Astrocyte (in vitro differentiated cells and primary cell): ENCODE measurements at places on chromosomes 11 and 22. TPM values are rescaled to one million over a fixed set of nuclear protein-coding genes. Genes with fewer than 3 reads are reported as not detected.
A peak's percentile ranks its signal among the peaks of the same experiment; 100 is the strongest.

- peak; percentile 71 for DNase-seq
Observed at GRCh38 chr11:108121274-108122155, at the start of gene ACAT1. TSS of gene ACAT1 (plus strand) at chr11:108121567. CDS start at chr11:108121607, 40 bp downstream.

DNA sequence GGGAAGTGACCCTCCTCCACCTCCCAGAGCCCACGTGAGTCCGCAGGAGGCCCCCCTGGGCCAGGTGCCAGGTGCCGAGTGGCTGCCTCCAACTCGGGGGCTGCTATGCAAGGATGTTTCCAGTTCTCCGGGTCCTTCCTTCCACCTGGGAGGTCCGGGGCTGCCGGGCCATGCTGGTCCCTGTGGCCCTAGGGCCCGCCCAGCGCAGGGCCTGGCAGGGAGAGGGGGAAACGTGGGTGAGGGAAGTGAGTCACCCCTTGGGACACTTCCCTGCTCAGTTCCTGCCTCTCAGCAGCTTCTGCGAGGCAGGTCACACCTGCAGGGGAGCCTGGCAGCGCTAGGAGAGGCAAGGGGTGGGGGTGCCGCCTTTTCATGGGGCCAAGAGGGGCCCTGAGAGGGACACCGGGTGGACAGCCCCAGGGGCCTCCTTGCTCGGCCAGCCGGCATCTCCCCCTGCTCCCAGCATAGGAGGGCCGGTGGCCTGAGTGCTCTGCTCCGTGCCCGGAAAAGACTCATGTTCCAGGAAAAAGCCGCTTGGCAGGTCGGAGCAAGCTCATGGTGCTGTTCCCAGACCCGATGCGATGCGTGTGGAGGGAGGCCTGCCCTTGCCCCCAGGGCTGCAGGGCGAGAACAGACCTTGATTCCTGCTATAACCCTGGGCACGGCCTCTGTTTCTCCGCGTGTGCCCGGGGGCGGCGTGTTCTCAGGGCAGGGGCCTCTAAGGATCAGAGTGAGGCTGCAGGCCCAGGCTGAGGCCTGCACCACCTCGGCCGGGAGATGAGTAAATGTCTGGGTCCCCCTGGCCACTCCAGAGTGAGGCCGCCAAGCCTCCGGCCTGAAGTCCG, 30.3 kb upstream of the WNT7B start:
- DNase-seq: peak; percentile 81

Gene BBOX1
- 0.39 and 0.62 TPM in 2 replicates for total RNA-seq

DNA sequence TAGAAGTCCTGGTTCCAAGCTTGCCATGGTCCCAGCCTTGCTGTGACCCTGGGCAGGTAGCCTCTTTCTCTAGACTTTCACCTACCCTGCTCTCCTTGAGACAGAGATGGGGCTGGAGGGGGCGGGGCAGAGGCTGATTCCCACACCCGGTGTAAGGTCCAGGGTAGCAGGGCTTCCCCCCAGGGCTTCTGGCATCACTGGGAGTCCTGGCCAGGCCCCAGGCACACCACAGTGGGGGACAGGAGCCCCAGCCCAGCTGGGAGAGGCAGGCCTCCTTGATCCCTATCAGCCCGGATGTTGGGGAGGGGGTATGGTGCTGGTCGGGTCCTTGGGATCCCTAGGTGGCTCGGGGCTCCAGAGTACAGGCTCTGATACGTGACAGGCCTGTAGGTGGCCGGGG, 1.7 kb upstream of the NUDT8 start:
- no peak for DNase-seq

- no peak for DNase-seq
Observed at GRCh38 chr11:37908219-37908548, 1310.1 kb upstream of the RAG2 start.

Gene SYT13
- 0.50 and 1.4 TPM in 2 replicates for total RNA-seq
